ENCODE measurements at places on chromosomes 4 and X. TPM values are rescaled to one million over a fixed set of nuclear protein-coding genes. Genes with fewer than 3 reads are reported as not detected.
A peak's percentile ranks its signal among the peaks of the same experiment; 100 is the strongest.

- DNase-seq = no peak
- H3K36me3 ChIP-seq = peaks cover 13% of the 10 kb centered on the region
- no peak overlapping the region for H3K27ac ChIP-seq
Observed at GRCh38 chr4:119244832-119245231, 32.3 kb downstream of the USP53 start.

- H3K27ac ChIP-seq = no peak overlapping the region
- no peaks in the 10 kb centered on the region for H3K4me1 ChIP-seq
- H3K4me3 ChIP-seq = no peak overlapping the region
- H3K27me3 ChIP-seq = no peaks in the 10 kb centered on the region
Observed at GRCh38 chrX:37767430-37767829, 12.4 kb upstream of the CYBB start.

- H3K36me3 ChIP-seq = no peaks in the 10 kb centered on the region
- no peak overlapping the region for H3K27ac ChIP-seq
- H3K4me3 ChIP-seq = no peak overlapping the region
Observed at GRCh38 chrX:20727447-20727846, 460.7 kb upstream of the RPS6KA3 start.

- H3K36me3 ChIP-seq = no peaks in the 10 kb centered on the region
- H3K4me3 ChIP-seq = no peak overlapping the region
- no peak for DNase-seq
- no peak overlapping the region for H3K27ac ChIP-seq
- H3K4me1 ChIP-seq = no peaks in the 10 kb centered on the region
- no peaks in the 10 kb centered on the region for H3K27me3 ChIP-seq
Observed at GRCh38 chrX:133897593-133898163, 87.7 kb downstream of the GPC3 start.

- H3K4me3 ChIP-seq = no peak overlapping the region
- H3K4me1 ChIP-seq = no peaks in the 10 kb centered on the region
- no peak overlapping the region for H3K27ac ChIP-seq
- no peaks in the 10 kb centered on the region for H3K27me3 ChIP-seq
- no peak for DNase-seq
- no peaks in the 10 kb centered on the region for H3K36me3 ChIP-seq
Observed at GRCh38 chr4:98170035-98170434, 26.8 kb upstream of the STPG2 start.

DNA sequence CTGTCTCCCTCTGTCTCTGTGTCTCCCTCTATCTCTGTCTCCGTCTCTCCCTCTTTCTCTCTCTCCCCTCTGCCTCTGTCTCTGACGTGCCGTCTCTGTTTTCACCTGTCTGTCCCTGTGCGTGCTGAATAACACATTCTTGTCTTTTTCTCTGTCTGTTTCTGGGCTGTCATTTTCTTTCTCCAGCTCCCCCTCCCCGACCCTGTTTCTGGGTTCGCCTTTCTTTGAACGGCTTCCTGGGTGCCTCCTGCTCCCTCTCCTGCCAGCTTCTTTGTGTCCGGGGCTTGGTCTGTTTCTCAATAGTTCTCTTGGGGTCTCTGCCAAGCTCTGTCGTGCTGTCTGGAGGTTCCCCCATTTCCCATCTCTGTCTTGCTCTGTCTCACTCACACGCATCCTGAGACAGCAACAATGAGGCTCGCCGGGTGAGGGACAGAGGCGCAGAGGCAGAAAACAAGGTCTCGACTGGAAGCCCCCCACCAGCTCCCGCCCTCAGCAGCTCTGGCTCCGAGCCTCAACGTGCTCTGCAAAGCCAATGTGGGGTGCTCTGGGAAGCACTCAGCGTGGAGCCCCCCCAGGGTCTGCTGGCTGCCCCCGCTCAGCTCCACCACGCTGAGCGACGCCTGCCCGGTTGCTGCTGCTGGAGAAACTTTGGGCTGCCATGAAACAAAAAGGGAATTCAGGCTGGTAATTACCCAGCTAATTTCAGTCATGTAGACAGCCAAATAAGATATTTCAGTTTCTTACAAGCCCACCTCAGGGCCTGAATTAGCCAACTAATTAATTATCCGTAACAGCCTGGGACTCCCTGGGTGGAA lies 3.4 kb downstream of the CPLX1 start:
- H3K36me3 ChIP-seq = no peaks in the 10 kb centered on the region
- H3K4me1 ChIP-seq = peaks cover 18% of the 10 kb centered on the region
- no peak overlapping the region for H3K27ac ChIP-seq
- H3K27me3 ChIP-seq = no peaks in the 10 kb centered on the region

DNA sequence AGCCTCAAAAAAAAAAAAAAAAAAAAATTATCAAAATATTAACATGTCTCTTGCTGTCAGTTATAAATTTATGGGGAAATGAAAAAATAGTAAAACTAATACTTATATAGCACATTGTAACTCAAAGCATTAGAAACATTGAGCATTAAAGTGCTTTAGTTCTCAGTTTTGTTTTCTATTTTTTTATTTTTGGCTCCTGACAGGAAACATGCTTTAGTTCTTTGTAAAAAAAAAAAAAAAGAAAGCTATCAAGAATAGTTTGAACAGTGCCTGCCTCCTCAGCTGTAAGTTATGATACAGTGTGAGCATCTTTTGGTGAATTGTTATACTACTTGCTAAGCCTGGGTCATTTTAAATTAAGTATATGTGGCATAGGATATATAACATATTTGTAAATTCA lies 5.1 kb upstream of the CENPC start:
- DNase-seq = no peak
- H3K27ac ChIP-seq = no peak overlapping the region
- H3K36me3 ChIP-seq = no peaks in the 10 kb centered on the region
- no peaks in the 10 kb centered on the region for H3K27me3 ChIP-seq
- no peaks in the 10 kb centered on the region for H3K4me1 ChIP-seq

GRCh38 chr4:146347822-146348221 lies 133.5 kb downstream of the REELD1 start:
- no peak overlapping the region for H3K27ac ChIP-seq
- no peaks in the 10 kb centered on the region for H3K27me3 ChIP-seq
- DNase-seq = no peak
- H3K4me1 ChIP-seq = peaks cover 3% of the 10 kb centered on the region
- H3K4me3 ChIP-seq = no peak overlapping the region

DNA sequence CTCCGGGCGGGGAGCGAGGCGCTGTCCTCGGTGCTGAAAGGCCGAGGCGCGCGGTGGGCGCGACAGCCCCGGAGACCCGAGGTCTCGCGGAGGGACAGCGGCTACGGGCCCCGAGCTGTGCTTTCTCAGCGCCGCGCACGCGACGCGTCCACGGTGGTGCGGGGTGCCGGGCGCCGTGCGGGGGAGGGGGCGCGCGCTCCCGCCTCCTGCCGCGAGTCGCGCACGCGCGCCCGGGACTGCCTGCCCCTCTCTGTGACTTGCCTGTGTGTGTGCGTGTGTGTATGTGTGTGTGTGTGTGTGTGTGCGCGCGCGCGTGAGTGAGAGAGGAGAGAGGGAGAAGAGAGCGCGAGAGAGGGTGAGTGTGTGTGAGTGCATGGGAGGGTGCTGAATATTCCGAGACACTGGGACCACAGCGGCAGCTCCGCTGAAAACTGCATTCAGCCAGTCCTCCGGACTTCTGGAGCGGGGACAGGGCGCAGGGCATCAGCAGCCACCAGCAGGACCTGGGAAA lies at the start of gene GRIA2:
Gene GRIA2, plus strand, starts transcription at position 358 of the 511 bp plus-strand sequence. CDS start 315 bp downstream, outside the sequence.
- H3K4me3 ChIP-seq = no peak within 1 kb of the TSS
- H3K4me1 ChIP-seq = no peaks in the 10 kb centered on the region
- no peak for DNase-seq
- H3K27ac ChIP-seq = no peak within 1 kb of the TSS

DNA sequence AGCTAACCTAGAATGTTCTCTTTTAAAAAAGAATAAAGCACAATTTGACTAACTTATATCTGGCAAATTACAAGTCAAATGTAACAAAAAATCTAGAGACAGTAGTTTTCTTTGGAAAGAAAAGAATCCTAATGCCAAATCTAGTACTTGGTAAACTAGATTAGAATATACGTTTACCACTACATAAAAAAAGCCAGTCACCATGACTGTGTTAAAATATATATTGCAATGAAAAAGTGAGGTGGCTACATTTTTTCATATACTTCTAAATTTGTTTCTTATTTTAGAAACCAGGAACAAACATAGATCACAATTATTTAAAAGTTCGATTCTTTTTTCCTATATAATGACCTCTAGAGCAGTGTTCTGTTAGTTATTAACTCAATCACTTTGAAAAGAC lies 29.6 kb upstream of the PPA2 start:
- no peaks in the 10 kb centered on the region for H3K36me3 ChIP-seq
- H3K4me1 ChIP-seq = no peaks in the 10 kb centered on the region
- H3K27ac ChIP-seq = no peak overlapping the region
- no peaks in the 10 kb centered on the region for H3K27me3 ChIP-seq

- no peak overlapping the region for H3K4me3 ChIP-seq
- no peaks in the 10 kb centered on the region for H3K27me3 ChIP-seq
- DNase-seq = peak; percentile 61
- peaks cover 9% of the 10 kb centered on the region for H3K4me1 ChIP-seq
- H3K36me3 ChIP-seq = no peaks in the 10 kb centered on the region
Observed at GRCh38 chrX:40543661-40544328, 37.0 kb upstream of the ATP6AP2 start.

GRCh38 chr4:89290727-89291516 lies 16.7 kb downstream of the GPRIN3 start:
- H3K36me3 ChIP-seq = no peaks in the 10 kb centered on the region
- DNase-seq = peak; percentile 56
- peak overlapping the region; percentile 96 for H3K4me3 ChIP-seq
- peaks cover 94% of the 10 kb centered on the region for H3K4me1 ChIP-seq
- H3K27me3 ChIP-seq = no peaks in the 10 kb centered on the region
- H3K27ac ChIP-seq = peak overlapping the region; percentile 94

- DNase-seq = no peak
- no peaks in the 10 kb centered on the region for H3K27me3 ChIP-seq
- no peak overlapping the region for H3K4me3 ChIP-seq
- no peaks in the 10 kb centered on the region for H3K4me1 ChIP-seq
- H3K27ac ChIP-seq = no peak overlapping the region
- H3K36me3 ChIP-seq = no peaks in the 10 kb centered on the region
Observed at GRCh38 chr4:53557669-53558064, 33.6 kb downstream of the LNX1 start.

- no peak for DNase-seq
- H3K4me1 ChIP-seq = no peaks in the 10 kb centered on the region
- no peaks in the 10 kb centered on the region for H3K36me3 ChIP-seq
- no peak overlapping the region for H3K4me3 ChIP-seq
- H3K27ac ChIP-seq = no peak overlapping the region
- no peaks in the 10 kb centered on the region for H3K27me3 ChIP-seq
Observed at GRCh38 chrX:106972896-106973295, 27.1 kb downstream of the MORC4 start.

DNA sequence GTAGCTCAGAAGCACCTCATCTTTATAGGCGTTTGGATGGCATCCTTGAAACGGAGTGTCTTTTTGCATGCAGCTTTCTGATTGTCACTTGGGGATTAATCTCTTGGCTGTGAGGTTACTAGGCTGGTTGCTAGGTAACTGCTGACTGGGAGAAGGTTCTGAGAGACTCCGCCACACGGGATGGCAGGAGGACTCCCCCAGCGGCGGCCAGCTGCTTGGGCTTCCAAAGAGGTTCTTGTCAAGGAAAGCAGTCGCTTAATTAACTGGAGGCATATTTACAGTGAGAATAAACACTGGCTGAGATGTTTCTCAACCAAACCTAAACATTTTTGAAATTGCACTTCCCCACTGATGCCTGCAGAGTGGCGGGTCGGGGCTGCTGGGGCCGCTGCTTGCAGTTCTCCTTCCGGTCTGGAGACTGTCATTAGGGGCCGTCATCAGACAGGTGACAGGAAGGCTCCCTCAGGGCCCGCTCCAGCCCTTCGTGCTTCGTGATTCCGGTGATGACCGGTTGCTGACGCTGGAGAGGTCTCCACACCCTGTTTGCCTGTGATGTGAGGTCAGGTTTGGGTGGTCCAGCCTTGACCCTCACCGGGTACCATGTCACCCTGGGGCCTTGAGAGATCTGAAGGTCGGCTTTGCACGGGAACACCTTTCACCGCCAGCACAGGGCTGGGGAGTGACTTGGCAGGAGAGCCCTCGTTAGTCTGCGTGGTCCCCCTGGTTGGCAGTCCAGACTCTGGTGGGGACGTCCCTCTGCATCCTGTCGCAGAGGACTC lies 9.1 kb downstream of the NSG1 start:
- peaks cover 2% of the 10 kb centered on the region for H3K27me3 ChIP-seq
- H3K27ac ChIP-seq = no peak overlapping the region
- H3K4me3 ChIP-seq = no peak overlapping the region
- no peaks in the 10 kb centered on the region for H3K36me3 ChIP-seq
- DNase-seq = no peak

DNA sequence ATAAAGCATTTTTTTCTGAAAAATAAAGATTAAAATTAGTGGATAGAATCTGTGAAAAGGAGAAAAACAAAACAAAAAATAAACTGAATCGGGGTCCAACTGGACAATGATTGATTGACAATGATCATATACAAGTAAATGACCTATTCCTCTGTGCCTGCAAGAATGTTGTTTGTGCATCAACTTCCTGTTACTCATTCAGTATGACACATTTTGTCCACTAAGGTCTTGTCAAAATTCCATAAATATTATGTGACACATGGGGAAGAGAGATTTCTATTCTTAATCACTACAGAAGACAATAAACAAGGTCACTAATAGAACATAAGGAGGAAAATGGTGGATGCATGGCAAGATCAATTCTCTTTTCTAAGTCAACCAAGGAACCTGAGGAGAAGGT lies 54.9 kb downstream of the F8 start:
- no peak for DNase-seq
- no peak overlapping the region for H3K27ac ChIP-seq
- no peak overlapping the region for H3K4me3 ChIP-seq
- no peaks in the 10 kb centered on the region for H3K36me3 ChIP-seq
- H3K4me1 ChIP-seq = no peaks in the 10 kb centered on the region

DNA sequence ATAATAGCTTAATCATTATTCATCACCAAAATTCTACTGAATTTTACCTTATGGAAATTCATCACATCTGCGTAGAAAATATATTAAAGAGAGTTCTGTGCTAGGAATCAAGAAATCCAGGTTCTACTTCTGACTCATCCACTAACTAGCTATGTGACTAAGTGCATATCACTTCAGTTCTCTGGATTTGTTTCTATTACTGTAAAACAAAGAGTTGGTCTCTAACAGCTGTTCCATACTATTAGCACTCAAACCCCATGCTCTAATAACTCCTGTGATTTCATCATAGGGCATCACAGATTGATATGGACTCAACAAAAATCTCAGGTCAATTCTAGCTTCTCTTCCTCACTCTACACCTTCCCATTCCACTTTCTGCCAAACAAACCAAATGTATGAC lies 572.0 kb downstream of the INPP4B start:
- H3K4me1 ChIP-seq = peaks cover 3% of the 10 kb centered on the region
- H3K4me3 ChIP-seq = no peak overlapping the region
- H3K27ac ChIP-seq = no peak overlapping the region
- DNase-seq = no peak
- H3K36me3 ChIP-seq = peaks cover 26% of the 10 kb centered on the region
- no peaks in the 10 kb centered on the region for H3K27me3 ChIP-seq

GRCh38 chr4:67483868-67484602 lies 61.3 kb downstream of the CENPC start:
- H3K36me3 ChIP-seq = peaks cover 71% of the 10 kb centered on the region
- H3K27ac ChIP-seq = no peak overlapping the region
- no peak for DNase-seq
- H3K4me3 ChIP-seq = no peak overlapping the region

- H3K36me3 ChIP-seq = no peaks in the 10 kb centered on the region
- H3K4me1 ChIP-seq = no peaks in the 10 kb centered on the region
- H3K27ac ChIP-seq = no peak overlapping the region
- DNase-seq = no peak
- H3K4me3 ChIP-seq = no peak overlapping the region
Observed at GRCh38 chrX:14934423-14934822, 61.2 kb downstream of the MOSPD2 start.

HDX gene
- 1.5 TPM for total RNA-seq

CSAG2 gene
- not detected for total RNA-seq

HMX1 gene
- not detected for total RNA-seq

PHOX2B gene
- total RNA-seq = not detected

GDPD2 gene
- total RNA-seq = not detected

DUSP21 gene
- total RNA-seq = not detected

RTL3 gene
- total RNA-seq = not detected

PRR32 gene
- total RNA-seq = not detected

SATL1 gene
- total RNA-seq = not detected

FGG gene
- total RNA-seq = not detected

NSD2 gene
- total RNA-seq = 95.8 TPM
